ENCODE measurements at places on chromosomes 7 and 10.

- no peak for DNase-seq
Observed at GRCh38 chr7:74518041-74518440, 64.3 kb downstream of the GTF2IRD1 start.

DNA sequence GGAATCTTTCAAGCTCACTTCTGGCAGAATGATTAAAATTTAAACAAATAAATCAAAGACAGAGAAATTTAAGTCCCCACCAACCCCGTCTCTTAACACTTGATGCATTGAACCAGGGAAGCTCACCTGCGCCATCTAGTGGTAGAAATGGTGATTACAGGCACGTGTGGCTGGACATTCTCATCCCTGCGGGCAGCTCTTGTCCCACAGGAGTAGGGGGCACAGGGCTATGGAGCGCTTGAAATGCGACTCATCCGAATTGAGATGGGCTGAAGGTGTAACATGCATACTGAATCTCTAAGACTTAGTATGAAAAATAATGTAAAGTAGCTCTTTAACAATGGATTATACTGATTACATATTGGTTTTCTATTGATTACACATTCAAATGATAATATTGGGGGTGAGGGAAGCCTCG lies 24.8 kb upstream of the SLIT1 start:
- DNase-seq, result peak; percentile 82

DNA sequence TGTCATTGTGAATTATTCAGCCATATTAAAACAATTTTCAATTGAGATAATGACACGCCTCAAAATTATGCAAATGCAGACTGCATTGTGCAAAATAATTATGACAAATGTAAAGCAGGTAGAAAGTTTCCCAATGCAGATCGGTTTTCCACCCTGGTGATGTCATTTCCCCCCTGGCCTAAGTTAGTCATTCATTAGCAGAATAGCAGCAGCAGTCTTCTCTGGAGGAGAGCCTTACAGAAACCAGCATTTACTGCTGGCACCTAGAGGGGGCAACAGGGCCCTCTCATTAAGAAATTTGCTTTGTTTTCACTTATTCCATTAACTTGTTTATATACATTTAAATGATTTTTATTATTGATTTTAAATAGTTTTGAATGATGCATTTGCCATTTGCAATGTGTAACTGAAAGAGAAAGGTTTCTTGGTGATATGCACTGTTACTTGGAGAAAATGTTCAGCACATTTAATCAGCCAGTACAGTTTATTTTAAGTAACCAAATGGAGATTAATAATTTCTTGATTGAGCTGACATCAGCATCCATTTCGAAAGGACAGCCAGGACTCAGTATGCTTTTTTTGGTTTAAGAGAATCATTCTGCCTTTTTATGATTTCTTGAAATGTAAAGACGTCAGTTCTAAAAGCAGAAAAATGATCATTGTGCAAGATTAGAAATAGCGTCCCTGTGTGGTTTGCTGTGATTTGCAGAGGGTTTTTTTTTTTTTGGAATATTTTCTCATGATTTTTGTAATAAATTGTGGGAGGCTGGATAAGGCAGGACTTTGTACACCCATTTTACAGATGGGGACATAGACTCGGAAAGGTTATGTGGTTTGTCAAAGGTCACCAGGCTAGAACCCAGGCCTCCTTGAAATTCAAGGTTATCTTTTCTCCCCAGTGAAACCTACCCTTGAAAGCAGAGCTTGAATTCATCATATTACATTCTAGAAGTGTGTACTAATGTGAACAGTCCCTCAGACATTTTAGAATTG lies 3.5 kb downstream of the ARID5B start:
- peak; percentile 62 for DNase-seq

DNA sequence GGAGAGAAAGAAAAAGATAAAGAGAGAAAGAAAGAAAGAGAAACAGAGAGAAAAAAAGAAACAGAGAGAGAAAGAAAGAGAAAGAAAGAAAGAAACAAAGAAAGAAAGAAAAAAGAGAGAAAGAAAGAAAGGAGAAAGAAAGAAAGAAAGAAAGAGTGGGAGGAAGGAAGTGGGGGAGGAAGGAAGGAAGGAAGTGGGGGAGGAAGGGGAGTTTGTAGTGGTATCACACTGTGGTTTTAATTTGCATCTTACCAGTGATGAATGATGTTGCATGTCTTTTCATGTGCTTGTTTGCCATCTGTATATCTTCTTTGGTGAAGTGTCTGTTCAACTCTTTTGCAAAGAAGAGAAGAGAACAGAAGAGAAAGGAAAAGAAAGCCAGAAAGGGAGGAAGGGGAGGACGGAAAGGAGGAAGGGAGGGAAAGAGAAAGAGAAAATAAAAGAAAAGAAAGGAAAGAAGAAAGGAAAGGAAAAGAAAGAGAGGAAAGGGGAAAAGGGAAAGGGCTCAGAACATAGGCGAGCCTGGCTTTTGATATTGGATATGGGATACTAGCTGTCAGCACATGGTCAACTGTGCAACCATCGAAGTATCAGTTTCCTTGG lies 79.2 kb upstream of the FRMD4A start:
- DNase-seq, result no peak

- DNase-seq, result no peak
Observed at GRCh38 chr7:38181111-38181510, 3.1 kb downstream of the STARD3NL start.

- DNase-seq, result no peak
Observed at GRCh38 chr7:27846388-27846787, 106.4 kb downstream of the TAX1BP1 start.

DNA sequence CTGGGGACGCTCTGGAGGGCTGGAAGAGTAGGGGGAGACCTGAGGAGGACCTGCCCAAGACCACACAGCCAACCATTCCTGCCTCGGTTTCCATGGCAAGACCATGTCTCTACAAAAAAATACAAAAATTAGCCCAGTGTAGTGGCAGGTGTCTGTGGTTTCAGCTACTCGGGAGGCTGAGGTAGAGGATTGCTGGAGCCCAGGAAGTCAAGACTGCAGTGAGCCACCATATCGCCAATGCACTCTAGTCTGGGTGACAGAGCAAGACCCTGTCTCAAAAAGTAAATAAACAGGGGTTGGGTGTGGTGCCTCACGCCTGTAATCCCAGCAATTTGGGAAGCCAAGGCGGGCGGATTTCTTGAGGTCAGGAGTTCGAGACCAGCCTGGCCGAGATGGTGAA lies 48.7 kb downstream of the CLIP2 start:
- DNase-seq, result no peak

DNA sequence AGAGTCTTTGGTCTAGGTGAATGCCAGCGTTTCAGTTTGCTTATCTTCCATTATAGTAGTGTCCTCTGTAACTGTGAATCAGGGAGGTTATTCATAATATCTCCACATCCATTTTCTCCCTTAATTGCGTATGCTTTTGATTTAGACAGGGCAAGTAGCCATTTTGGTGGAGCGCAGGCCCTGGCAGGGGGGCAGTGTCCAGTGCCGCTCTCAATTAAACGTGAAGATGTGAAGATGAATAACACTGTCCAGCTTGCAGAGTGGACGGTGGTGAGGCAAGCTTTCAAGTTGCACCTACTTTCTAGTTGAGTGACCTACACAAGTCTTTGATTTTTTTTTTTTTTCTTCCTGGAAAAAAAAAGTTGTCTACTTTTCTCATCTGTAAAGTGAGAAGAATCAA lies 4.5 kb downstream of the TSPAN14 start:
- no peak for DNase-seq

DNA sequence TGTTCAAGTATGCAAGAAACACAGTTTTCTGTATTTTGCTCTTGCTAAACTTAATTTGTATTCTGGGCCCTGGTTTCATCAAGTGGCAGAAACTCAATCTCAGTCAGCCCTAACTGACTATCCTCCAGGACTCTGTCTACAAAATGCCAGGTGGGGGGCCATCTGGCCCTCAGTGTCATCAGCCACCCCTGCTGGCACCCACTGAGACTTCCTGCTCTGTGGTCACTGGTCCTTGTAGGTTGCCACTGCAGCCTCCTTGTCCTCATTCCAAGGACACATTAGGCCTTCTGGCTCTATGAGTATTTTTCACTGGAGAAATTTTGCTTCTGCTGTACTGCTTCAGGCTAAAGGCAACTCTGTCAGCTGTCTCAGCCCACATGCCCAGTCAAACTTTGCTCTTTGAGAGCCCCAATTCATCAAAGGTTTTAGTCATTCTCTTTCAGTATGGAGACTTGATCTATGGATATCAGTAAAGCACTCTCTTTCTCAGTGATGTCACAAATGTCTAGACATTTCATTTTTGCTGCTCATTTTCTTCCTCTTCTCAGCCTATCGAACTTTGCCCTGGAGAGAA lies 163.6 kb downstream of the KCND2 start:
- DNase-seq, result no peak

- no peak for DNase-seq
Observed at GRCh38 chr10:60305380-60305892, 84.2 kb downstream of the ANK3 start.

DNA sequence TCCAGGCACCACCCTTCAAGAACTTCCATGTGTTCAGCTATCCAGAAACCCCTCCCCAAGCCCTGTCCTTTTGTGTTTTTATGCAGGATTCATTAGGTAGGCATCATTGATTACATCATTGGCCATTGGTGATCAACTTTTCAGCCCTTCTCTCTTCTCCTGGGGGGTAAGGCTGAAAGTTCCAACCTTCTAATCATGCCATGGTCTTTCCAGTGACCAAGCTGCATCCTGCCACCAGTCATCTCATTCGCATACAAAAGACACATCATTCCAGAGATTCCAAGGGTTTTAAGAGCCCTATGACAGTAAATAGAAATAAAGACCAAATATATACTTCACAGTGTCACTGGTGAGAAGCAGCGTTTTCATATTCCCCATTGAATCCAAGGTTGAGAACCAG lies 48.2 kb downstream of the DNAJC12 start:
- DNase-seq, result no peak

GRCh38 chr10:13271552-13272163 lies 28.2 kb downstream of the PHYH start:
- peak; percentile 10 for DNase-seq

- DNase-seq, result no peak
Observed at GRCh38 chr7:2062648-2063047, 170.1 kb downstream of the MAD1L1 start.

- peak; percentile 45 for DNase-seq
Observed at GRCh38 chr7:79282070-79282694, 171.3 kb downstream of the MAGI2 start.

- no peak for DNase-seq
Observed at GRCh38 chr10:33193701-33194521, 140.6 kb downstream of the NRP1 start.

GRCh38 chr10:43955002-43955596 lies 306.4 kb upstream of the ZNF32 start:
- DNase-seq, result no peak
